Fibroblast of the aortic adventitia (primary cell): ENCODE measurements at places on chromosomes 2 and 18. TPM values are rescaled to one million over a fixed set of nuclear protein-coding genes. Genes with fewer than 3 reads are reported as not detected.

DNA sequence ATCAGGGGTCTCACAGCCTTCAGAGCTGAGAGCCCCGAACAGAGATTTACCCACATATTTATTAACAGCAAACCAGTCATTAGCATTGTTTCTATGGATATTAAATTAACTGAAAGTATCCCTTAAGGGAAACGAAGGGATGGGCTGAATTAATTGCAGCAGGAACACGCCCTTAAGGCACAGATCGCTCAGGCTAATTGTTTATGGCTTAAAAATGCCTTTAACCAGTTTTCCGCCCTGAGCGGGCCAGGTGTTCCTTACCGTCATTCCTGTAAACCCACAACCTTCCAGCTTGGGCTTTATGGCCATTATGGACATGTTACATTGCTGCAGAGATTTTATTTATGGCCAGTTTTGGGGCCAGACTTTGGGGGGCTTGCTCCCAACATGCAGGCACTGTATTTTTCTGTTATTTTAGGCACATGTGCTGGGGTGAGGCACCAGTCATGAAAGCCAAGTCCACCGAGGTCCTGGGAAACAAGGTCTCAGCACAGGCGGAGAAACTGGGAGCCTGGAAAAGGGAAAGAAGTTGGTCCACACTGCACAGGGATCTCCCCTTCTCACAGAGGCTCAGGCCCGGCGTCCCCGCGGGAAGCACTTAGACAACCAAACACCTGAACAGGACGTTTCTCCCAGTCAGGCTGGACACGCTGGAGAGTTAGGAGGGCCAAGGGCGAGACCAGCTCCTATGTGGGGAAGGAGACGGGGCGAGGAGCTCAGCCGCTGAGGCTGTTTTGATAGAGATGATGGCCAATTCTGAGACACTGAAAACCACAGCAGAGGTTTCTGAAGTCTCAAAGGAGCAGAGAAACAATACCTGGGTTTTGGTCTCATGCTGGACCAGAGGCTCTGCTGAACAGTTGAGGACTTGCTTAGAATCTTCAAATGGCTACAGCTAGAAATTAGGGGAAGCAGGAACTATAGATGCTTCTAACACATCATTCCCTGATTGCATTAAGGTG is 86.7 kb downstream of the TMEM18 start:
- DNase-seq: no peak

DNA sequence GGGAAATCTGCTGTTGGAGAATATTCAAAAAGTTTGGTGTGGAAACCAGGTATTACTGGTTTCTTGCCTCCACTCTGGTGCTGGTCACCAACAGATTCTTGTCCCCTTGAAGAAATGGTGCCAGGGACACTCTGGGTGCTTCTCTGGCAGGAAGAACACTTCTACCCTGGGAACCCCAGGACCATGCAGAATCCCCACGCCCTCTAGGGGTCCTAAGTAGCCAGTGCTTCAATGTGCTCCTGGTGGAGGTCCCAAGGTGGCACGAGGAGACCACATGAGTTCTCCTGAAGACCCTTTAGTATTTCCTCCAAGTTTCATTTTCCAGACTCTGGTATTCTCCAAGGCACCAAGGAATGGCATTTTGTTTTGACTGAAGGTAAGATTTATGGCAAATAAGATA is 380.6 kb downstream of the TSN start:
- DNase-seq: no peak

DNA sequence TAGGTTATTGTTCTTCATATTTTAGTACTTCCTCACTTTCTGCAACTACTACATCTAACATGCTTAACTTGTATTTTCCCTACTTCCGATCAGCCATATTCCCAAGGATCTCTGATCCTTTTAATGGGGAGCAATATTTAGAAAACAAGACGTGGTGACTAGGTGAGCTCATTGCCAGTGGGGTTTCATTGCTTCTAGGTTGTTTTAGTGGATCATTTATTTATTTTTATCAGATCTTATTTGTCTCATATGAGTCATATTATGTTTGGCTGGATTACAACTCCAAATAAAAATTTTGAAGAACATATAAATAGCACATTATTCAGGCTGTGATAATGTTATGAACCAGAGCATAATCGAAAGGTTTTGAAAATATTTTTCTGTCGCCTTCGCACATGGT is 480.9 kb upstream of the TMEFF2 start:
- DNase-seq: no peak

DNA sequence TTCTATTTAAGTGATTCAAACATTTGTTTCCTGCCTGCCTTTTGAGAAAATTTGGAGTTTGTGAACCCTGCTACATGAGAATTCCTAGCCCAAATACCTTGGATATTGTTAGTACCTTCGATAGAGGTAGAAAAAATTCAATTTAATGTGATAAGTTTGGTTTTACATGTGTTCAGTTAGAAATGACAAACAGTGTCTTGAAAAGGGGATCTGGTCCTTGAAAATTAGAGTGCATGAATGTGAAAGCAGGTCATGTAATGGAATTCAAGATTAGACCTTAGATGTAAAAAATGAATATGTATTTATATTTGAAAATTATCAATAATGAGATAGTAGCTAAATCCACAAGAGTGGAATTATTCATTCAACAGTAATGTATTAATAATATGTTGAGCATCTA is 70.5 kb downstream of the PIK3C3 start:
- no peak for DNase-seq

GRCh38 chr2:102185347-102185746 is 1.5 kb upstream of the IL1RL2 start:
- DNase-seq: peak; percentile 65

DNA sequence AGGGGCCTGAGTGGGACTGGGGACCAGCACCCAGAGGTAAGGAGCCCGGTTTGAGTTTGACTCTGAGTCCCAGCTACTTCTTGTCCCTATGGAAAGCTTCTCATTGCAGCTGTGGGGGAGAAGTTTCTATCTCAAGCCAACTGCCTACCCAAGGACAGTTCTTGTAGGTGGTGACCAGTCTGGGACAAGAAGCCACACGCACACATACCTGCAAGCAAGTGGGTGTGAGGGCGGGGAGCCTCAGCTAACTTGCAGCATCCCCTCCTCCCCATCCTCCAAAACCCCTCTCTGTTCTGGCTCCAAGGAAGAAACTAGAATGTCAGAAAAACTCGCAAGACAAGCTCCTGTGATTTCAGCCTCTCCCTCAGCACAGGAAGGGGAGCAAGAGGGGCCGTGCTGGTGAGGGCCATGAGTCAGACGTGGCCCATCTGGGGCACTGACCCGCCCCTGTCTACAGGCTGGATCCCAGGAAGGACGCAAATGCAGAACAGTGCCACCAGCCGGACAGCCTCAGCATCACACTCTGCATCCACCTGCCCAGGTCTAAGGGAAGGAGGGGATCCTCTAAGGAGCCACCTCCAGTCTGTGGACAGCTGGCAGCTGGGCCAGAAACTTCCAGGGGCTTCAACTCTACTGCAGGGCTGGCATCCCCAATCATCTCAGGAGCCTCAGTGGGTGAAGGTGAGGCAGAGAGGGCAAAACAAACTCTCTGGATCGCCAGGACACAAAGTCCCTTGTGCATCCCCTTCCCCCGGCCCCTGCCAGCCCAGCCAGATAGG is 103.4 kb downstream of the TNS1 start:
- DNase-seq: peak; percentile 83

- peak; percentile 96 for DNase-seq
Measured at GRCh38 chr2:128306081-128306930, 12.4 kb downstream of the HS6ST1 start.

The SOWAHC gene
- 9.3 and 14.6 TPM in 2 replicates for total RNA-seq

The SERPINB3 gene
- total RNA-seq: not detected in 2 replicates
